ENCODE measurements at places on chromosomes 2 and 18.

GRCh38 chr2:38187541-38188011 is 111.6 kb upstream of the CYP1B1 start:
- no peak for DNase-seq

DNA sequence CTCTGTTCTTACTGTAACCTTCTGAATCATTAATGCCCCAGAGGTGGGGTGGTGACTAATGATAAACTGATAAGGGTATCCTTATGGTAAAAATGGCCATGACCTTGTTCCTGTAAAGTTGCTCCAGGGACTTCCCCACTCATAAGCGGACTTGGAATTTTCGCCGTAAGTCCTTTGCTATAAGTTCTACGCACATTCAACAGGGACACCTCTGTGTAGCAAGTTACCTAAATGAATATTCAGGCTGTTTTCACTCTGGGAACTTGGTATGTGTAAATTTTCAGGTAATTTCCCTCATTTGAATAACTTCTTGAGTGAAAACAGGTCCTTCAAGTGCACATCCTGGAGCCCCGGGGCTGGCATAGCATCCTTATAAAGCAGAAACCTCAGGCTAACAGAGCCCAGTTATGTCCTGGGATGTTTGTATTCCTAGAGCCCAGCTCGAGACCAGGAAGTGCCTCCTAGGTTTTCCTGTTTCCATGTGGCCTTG is 9.4 kb upstream of the AGFG1 start:
- no peak for DNase-seq

GRCh38 chr2:204669382-204669781 is 124.1 kb downstream of the PARD3B start:
- DNase-seq = no peak

- DNase-seq = no peak
These were observed 427.9 kb upstream of the CDH7 start for GRCh38 chr18:65322895-65323294.

Measured in stimulated activated CD8-positive, alpha-beta memory T cell treated with anti-CD3 and anti-CD28 coated beads, Interleukin-7, amount 100 ng/mL, for 1 hour (primary cell).